ENCODE measurements at places on chromosomes 3 and 15. TPM values are rescaled to one million over a fixed set of nuclear protein-coding genes. Genes with fewer than 3 reads are reported as not detected.

CLDN11 gene
- total RNA-seq: 225 TPM

MUC20 gene
- 0.38 TPM for total RNA-seq

CD200 gene
- 25.1 TPM for total RNA-seq

RBPMS2 gene
- total RNA-seq: not detected

ZDHHC3 gene
- total RNA-seq: 36.4 TPM

ROBO1 gene
- total RNA-seq: 57.3 TPM

PKM gene
- 2,242 TPM for total RNA-seq

PLIN1 gene
- under 0.01 TPM for total RNA-seq

GCNT3 gene
- total RNA-seq: under 0.01 TPM

MORC1 gene
- not detected for total RNA-seq

SYNPR gene
- total RNA-seq: not detected

HEG1 gene
- 146 TPM for total RNA-seq

RTP3 gene
- not detected for total RNA-seq

ATP10A gene
- total RNA-seq: 13.0 TPM

ATP2B2 gene
- not detected for total RNA-seq

RPP25 gene
- total RNA-seq: 13.4 TPM

AGTR1 gene
- 2.3 TPM for total RNA-seq

CCNB2 gene
- 5.1 TPM for total RNA-seq

GOLGA6L7 gene
- not detected for total RNA-seq

C3orf85 gene
- total RNA-seq: not detected

ABI3BP gene
- 26.6 TPM for total RNA-seq

FOXB1 gene
- not detected for total RNA-seq

CLRN1 gene
- total RNA-seq: not detected

MLH1 gene
- total RNA-seq: 61.5 TPM

DUOXA2 gene
- not detected for total RNA-seq

All from regular cardiac myocyte (primary cell).